ENCODE measurements at places on chromosomes 11 and 22.

DNA sequence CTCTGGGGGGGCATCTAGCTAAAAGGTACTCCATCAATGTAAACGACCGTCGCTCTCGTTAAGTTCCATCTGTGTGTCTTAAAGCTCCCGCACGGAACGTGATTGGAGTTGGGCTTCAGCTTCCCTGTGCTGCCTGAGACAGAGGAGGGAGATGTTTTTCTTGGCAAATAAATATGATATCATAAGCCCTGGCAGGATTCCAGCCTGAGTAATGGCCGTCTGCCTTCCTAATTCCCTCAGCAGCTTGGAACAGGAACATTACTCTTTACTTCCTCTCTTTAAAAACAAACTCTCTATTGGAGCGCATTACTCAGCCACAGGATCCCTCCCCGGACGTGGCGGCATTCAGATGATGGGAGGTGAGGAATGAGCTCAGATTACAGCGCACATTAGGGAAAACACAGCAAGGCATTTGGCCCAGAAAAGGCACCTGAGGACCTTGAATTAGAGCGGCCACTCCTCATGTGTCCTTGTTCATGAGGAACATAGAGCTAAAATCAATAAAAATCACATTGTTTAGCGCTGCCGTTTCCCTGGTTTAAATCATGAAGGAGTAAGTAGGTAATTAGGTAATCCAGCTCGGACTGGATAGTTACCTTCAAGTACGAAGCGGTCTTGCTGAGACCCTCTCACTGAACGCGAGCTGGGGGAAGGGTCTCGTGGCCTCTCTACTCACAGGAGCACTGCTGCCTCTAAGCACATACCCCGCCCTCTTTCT, 230.4 kb downstream of the ST3GAL4 start:
- DNase-seq, result no peak

DNA sequence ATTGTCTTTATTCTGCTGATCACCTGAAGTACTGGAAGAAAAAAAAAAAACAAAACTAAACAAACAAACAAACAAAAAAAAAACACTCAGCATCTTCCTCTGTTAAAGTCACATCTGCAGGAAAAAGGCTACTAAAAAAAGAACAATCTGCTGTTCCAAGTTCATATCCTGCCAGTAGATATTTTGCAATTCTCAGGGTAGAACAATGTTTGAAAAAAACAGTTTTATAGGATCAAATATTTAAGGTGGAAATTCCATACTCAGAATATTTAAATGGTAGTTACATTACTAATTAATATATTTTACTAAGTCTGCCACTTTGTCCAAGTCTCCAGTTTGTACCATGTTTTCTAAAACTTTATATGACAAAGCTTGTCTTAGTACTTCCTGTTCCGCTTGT, 175.2 kb downstream of the SBF2 start:
- no peak for DNase-seq

DNA sequence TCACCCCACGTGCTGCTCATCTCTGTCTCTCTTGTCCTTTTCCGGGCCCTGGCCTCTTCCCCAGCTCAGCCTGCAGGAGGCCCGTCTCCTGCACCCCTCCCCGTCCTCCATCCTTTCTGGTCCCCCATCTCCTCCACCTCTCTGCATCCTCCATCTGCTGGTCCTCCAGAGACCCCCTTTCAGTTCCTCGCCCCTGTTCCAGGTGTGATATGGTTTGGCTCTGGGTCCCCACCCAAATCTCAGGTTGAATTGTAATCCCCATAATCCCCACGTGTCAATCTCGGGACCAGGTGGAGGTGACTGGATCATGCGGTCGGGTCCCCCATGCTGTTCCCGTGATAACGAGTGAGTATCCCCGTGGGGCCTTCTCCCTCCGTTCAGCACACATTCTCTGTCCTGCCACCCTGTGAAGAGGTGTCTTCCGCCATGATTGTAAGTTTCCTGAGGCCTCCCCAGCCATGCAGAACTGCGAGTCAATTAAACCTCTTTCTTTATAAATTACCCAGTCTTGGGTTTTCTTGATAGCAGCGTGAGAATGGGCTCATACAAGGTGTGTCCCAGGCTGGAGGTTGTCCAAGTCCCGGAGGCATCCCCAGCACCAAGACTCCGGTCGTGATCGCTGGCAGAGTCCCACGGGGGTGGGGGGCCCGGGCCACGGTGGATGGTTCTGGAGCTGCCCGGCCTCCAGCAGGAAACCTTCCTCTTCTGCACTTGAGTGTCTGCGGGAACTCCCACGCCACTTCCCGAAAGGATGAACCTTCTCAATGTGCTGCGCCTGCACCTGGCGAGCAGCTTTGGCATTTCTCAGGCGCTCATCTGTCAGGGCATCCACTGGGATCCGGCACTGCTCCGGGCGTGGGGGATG, 29.0 kb upstream of the TOLLIP start:
- no peak for DNase-seq

- DNase-seq, result no peak
Observed at GRCh38 chr11:2577031-2577990, 122.5 kb downstream of the KCNQ1OT1 start.

DNA sequence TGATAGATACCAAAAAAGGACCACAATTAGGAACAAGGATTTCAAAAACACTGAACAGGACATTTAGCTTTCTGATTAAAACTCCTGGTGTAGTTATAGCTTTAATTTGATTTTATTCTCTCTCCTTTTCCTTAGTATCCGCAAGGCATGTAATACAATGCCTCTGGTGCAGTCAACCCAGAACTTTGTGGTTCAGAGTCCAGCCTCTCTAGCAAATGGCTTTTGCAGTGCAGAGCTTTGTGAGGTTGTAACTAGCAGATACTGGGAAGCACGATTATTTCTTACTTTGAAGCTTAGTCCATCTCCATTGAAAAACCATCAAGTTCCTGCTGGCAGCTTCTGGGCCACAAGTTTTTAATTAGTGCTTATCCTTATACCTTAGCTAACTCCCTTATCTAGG, 79.8 kb downstream of the GRIA4 start:
- no peak for DNase-seq

DNA sequence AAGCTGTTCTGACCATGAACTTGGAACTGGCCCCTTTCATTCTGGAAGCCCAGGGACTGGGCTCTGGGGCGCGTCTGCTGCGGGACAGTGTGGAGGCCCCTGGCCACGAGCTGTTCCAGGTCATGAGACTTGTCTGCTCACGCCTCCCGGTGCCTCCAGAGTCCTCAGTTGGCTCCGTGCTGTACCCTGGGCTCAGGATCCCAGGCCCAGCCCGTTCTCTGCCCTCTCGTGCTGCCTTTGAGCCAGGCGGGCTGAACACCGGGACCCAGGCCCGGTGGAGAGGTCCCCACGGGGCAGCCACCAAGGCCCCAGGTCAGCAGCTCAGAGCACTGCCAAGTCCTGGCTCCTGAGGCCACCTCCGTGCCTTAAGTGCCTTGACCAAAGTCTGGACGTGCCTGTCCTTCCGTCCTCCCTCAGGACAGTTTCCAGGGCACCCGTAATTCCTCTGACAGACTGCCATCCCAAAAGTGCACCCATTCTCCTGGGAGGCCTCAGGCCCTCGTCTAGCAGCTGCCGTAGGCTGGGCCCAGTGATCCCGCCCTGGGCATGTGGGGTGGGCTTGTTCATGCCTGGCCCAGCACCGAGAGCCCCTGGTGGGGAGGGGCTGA, 36.3 kb upstream of the PPARA start:
- no peak for DNase-seq

DNA sequence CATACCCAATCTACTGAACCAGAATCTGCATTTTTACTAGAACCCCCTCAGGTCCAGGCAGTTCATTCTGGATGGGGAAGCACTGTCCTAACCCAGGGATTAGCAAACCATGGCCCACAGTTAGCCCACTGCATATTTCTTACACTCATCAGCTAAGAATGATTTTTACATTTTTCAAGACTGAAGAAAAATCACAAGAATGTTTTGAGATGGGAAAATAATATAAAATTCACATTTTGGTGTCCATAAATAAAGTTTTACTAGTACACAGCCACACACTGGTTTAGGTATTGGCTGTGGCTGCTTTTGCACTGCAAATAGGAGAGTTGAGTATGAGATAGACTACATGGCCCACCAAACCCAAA, 59.4 kb downstream of the PPFIBP2 start:
- DNase-seq, result no peak

- DNase-seq, result no peak
Observed at GRCh38 chr11:8760896-8761295, 78.3 kb downstream of the RPL27A start.

DNA sequence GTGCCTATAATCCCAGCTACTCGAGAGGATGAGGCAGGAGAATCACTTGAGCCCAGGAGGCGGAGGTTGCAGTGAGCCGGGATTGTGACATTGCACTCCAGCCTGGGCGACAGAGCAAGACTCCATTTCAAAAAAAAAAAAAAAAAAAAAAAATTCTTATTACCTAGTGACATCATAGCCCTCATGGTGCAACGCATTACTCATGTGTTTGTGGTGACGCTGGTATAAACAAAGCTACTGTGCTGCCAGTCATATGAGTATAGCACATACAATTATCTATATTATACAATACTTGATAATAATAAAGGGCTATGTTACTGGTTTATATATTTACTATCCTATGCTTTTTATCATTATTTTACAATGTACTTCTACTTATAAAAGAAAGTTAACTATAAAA, 41.2 kb downstream of the OR2AT4 start:
- DNase-seq, result no peak

- DNase-seq, result no peak
Observed at GRCh38 chr11:31355817-31356216, 13.7 kb downstream of the DCDC1 start.

DNA sequence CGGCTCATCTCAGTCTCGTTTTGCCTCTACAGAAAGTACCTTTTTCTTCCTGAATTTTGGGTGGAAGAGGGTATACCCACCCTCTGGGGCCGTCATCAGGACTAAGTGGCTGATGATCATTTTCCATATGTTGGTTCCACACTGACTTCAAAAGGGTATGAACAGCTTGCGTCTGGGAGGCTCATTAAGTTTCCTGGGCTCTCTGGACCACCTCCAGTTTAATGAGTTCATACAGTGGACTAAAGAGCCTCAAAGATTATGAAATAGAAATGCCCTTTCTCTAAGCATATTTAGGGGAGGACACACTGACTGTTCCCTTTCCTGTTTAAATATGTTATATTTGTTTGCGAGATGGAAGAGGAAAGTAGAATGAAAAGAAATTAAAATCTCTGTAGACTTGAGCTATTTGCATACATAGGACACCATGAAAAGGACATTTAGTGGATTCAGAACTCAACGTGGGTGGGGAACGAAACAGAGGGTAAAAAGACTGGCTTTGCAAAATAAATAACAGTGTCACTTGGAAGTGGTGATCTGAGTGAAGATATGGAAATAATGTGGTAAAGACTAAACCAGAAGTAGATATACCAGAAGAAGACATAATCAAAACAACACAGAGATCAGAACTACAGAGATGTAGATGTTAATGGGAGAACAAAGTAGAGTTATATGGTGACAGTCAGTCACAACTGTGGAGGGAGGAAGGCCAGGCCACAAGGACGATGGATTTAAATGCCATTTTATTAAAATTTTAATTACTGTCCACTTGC, 18.7 kb downstream of the LDLRAD3 start:
- no peak for DNase-seq

DNA sequence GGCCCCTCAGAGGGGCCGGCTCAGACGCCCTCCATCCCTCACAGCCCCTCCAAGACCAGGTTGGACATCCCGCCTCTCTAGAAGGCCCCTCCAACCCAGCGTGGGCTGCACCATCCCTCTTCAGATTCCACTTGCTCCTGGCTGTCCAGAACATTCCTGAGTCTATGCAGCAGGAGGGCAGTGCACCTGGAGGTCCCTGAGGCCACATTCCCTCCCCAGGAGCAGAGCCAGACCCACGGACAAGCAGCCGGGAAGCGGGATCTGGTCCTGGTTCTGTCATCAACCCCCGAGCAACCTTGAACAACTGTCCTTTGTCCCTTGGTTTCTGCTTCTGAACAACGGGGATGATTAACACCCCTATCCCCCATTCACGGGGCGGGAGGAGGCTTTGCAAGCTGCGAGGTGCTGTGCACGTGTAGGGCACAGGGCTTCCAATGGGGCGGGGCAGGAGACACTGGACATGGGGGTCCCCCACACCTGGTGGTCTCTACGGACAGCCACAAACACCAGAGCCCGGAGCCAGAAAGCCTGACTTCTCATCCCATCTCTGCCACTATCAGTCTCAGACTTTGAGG, 13.2 kb upstream of the PDGFB start:
- DNase-seq, result no peak

DNA sequence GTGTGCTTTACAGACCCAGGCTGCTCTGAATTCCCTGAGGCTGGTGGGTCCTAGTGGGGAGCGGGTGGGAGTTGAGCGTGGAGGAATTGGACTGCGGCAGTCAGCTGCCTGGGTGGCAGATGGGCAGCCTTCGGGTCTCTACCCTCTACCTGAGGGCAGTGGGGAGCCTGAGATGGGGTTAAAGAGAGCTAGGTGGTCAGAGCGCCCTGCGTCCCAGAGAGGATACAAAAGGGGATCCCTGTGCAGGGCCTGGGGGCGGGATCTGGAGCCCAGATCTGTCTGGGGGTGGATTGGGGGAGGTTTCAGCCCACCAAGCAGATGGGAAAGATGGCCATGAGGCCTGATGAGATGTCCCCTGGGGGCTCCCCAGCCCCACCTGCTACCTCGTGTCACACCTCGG, 18.2 kb downstream of the KCTD17 start:
- no peak for DNase-seq

DNA sequence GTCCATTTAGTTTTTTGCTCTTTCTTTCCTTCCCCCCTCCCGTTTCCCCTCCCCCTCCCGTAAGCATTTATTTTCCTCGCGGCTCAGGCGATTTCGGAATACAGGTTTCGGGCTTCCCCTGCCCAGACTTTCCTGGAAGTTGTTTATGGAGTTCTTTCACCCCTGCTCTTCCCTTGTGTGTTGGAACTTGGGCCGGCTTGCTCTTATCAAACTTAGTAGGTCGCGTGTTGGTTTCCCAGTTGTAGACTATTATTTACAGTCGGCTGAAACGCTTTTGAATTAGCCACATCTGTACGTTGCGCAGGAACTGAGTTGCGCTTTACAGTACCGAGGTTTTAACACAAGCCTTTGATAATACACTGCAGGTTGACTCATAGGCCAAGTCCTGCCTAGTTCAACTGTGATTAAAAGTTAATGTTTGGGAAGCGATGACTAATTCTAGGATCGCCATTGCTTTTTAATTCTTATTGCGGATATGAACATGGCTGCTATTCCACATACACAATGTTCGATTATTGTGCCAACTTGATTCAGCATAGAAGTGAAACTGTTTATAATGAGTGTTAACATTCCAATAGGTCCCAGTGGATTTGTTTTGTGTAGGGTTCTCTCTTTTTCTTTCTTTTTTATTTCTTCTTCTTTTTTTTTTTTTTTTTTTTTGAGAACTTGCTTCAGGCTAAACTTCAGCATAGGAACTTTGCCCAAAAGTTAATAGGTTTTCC, 1.7 kb downstream of the YAP1 start:
- DNase-seq, result no peak

DNA sequence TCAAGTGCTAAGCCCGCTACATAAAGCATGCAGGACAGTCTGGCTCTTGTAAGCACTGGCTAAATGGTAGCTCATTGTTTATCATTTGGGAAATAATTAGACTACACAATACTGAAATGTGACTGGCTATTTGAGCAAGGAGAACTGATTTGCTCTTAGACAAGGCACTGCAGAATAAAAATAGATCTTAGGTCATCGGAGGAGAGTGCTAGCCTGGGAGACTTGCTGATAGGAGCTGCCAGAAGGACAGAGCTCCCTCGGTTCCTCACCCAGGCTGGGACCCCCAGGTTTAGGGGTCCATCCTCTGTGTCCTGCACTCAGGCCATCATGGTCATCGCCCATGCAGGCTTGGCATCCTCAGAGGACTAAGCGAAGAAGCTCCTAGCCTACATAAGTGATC, 184.4 kb upstream of the NCAM1 start:
- no peak for DNase-seq
